ENCODE measurements at places on chromosomes 13 and 19.

GRCh38 chr19:18815673-18816072 is 16.1 kb upstream of the UPF1 start:
- DNase-seq = no peak

- DNase-seq = no peak
Observed at GRCh38 chr19:41944336-41944735, 14.8 kb downstream of the RABAC1 start.

- DNase-seq = peak; percentile 13
Observed at GRCh38 chr13:85665286-85665685, 133.9 kb downstream of the SLITRK6 start.

DNA sequence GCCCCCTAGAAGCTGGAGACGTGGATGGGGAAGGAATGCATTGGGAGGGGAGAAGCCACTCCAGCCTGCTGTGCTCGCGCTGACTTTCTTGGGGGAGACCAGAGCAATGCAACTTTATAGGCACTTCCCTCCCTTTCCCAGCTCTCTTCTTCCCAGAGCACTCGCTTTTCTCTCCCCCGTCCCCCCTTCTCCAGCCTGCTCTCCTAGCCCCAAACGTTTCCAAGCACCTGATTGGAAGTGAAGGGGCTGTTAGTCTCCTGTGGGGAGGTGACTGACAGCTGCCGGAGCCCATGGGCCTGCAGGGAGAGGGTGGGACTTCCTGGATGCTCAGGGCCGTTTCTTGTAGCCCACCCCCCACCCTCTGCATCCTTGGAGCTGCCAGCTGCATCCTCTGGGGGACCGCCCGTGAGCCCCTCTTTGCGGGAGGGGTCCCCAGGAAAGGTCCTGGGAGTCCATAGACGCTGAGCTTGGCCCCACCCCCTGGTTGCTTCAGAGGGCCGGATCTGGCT is 2.5 kb downstream of the HDGFL2 start:
- DNase-seq = peak; percentile 94

DNA sequence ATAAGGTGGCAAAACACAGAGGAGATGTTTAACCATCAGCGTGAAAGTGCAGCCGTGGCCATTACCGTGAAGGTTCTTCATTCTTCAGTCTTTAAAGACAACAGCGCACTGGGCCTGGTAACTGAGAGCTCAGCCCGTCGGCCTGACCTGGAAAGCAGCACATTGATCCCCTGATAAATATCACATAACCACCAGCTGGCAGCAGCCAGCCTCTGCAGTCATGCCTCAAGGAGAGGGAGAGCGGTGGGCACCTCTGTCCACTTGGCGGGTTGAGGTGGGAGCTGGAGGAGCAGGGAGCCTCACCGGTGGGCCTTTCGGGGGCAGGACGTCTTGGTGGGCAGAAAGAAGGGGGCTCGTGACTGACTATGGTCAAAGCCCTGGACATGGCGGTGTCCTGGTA is 58.1 kb downstream of the MCF2L start:
- DNase-seq = no peak

DNA sequence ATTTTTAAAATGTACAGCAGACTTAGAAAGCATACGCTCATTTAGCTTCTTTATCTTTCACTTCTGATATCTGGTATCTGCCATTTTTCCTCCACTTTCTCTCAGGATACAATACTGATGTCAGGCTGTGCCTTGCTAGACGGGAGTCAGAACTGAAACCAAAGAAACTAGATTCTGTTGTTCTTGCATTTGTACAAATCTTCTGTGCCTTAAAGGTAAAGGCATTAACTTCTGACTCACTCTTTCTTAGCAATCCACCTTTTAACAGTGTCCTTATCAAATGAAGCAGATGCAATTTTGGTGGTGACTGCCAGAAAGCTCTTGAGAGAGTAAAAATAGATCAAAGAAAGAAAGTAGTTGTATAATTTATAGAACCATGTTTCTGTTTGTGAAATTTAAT is 370.4 kb downstream of the PCDH20 start:
- peak; percentile 58 for DNase-seq

- DNase-seq = no peak
Observed at GRCh38 chr13:110916301-110917142, 1.7 kb upstream of the ANKRD10 start.

- DNase-seq = peak; percentile 16
Observed at GRCh38 chr13:50805805-50806204, 37.7 kb downstream of the DLEU7 start.
